ENCODE measurements at places on chromosomes 3 and 15.

- DNase-seq = no peak
Measured at GRCh38 chr15:92306663-92307062, 87.0 kb upstream of the ST8SIA2 start.

GRCh38 chr3:177811112-177811511, 613.8 kb upstream of the TBL1XR1 start:
- DNase-seq = no peak

DNA sequence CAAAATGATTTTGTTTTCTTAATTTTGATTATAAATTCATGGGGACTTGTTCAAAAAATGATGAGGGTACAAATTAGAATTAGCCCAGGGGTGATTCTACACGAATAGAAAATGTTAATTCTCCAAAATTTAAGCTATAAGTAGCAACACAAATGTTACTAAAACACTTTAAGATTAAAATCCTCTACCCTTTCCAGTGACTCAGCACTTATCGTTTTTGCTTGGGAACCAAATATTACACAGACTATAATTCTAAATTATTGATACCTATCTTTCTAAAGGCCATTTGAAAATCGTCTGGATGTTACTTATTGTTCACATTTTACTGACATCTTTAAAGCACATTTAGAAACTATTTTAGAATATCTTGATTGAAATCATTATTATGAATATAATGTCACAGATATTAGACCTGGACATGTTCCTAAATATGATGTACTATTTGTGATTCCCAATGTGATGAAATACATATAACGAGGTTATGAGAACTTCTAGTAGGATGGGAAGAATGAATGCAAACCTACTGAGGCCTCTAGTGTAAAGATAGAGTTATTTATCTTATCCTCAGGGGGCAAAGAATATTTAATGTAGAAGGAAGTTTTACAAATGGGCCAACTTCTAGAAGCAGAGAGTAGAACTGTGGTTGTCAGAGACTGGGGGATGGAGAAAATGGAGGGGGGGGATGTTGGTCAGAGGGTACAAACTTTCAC, 132.0 kb upstream of the TP63 start:
- no peak for DNase-seq

DNA sequence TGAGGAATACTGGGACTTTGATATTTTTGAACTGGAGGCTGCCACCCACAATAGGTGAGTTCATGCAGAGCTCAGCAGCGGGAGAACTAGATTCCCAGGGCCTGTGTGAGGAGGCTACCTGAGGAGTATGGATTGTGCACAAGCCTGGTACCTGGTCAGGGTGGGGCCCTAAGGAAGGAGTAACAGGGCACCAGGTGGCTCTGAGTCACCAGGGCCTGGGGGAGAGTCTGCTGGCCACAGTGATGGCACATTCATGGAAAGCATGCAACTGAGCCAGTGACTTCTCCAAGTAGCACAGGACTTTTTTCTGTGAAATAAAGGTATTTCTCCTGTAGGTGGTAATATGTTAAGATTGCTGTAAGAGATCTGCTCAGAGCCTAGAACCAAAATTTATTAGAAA, 134.4 kb downstream of the PDE8A start:
- DNase-seq = no peak

DNA sequence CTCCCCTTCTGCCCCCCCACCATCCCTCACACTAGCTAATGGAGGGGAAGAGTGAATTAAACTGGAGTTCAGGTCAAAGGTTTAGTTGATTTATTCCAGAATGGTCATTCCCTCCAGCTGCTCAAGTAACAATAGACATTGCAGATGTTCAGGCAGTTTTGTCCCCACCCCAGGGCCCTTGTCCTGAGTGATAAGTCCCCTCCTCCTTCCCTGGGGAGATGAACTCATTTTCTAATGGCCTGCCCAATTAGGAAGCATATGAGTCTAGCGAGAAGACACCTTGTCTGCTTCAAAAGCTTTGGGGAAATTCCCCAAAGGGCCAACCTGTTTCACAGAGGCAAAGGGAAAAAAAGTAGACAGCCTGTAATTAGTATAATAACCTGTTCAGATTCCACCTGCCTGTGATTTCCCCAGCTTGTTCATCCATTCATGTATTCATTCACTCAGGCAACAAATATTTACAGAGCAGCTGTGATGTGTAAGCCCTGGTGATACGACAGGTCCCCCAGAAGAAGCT, 165.3 kb downstream of the SHQ1 start:
- DNase-seq = no peak

- no peak for DNase-seq
Measured at GRCh38 chr15:88322461-88322860, 65.9 kb upstream of the NTRK3 start.

- no peak for DNase-seq
Measured at GRCh38 chr3:147311716-147312115, 94.6 kb downstream of the ZIC4 start.

DNA sequence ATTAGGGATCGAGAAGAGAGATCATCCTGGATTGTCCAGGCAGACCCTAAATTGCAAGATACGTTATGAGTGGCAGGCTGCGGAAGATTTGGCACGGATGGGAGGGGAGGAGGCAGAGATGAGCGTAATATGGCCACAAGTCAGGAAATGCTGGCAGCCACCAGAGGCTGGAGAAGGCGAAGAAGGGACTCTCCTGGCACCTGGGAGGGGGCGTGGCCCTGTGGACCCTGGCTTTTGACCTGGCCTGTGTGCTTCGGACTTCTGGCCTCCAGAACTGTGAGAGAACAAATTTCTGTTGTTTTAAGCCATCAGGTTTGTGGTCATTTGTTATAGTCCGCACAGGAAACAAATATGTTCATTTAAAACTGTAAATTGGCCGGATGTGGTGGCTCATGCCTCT, 31.9 kb upstream of the IGF1R start:
- DNase-seq = peak; percentile 36

DNA sequence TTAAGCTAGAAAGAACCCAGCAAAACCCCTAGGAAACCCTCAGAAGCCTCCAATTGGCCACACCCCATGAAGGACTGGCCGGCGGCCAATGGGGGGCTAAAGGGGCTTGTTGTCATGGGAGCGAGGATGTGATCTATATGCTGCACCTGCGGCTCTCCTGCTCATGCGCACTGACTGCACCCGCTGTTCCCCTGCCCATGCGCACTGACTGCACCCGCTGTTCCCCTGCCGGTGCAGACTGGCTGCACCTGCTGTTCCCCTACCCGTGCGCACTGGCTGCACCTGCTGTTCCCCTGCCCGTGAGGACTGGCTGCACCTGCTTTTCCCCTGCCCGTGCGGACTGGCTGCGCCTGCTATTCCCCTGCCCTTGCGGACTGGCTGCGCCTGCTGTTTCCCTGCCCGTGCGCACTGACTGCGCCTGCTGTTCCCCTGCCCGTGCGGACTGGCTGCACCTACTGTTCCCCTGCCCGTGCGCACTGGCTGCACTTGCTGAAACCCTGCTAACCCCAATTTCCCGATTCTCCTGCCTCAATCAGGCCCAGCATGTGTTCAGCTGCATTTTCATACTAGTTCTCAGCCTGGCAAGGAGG, 16.8 kb upstream of the MCCC1 start:
- no peak for DNase-seq

GRCh38 chr3:180611006-180611405, 9.0 kb downstream of the TTC14 start:
- DNase-seq = no peak

DNA sequence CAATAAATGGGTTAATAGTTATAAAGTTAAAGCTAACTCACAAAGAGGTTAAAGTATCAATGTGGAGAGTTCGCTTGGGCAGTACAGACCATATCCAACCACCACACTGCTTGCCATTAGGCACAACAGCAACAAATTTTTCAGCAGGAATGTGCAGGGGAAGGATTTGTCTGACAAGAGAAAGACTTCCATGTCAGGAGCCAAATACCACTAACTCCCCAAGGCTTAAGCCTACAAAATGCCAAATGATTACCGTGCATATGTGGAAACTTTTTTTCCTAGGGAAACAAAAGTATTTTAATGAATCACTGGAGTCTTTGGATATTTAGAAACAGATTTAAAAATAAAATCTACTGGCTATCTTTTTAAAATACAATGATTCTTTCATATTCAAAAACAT, 8.1 kb downstream of the VGLL3 start:
- no peak for DNase-seq

- DNase-seq = no peak
Measured at GRCh38 chr15:75214293-75215096, 12.8 kb downstream of the C15orf39 start.

DNA sequence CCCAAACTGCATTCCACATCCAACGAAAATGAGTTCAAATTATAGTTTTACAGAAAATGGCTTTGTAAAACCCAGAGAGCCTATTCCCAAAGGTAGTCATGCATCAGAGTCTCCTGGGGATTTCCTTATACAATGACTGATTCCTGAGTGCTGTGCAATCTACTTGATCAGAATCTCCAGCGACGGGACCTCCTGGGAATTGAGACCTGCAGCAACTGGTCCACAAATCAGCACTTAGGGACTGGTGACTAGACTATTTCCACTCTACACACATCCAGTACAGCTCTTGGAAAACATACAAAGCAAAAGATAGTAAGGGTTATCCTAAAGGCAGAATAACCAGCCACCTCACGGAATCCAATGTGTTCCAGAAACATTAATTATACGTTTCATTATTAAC, 871.0 kb upstream of the CFAP20DC start:
- no peak for DNase-seq

DNA sequence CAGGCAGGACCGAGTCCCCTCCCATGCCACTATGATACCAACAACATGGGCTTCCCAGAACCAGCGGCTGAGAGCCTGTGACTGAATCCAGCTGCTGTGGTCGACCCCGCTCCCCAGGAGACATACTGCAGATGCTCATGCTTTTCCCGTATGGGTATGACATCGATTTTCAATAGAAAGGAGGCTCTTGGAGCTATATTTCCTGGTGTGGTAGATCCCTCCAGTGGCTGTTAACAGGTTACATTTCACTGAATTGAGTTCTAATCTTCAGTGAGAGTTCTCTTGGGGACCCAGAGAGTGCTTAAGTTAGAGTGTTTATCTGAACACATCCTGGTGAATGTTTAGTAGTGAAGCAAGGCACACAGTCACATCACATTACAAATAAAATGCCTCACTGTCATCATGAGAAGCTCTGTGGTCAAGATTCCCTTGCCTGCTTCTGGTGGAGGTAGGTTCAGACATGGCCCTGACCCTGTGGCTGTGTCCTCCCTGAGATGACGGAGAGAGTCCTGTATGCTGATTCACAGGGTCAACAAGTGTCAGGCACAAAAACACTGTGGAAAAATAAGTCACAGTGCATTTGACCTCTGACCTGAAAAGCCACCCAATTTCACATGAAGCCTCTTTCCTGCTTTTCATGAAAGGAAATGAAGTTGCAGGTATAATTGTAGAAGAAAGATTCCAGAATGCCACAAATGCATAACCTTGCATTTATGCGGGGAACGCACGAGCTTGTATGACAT, 110.9 kb downstream of the GABRG3 start:
- no peak for DNase-seq

DNA sequence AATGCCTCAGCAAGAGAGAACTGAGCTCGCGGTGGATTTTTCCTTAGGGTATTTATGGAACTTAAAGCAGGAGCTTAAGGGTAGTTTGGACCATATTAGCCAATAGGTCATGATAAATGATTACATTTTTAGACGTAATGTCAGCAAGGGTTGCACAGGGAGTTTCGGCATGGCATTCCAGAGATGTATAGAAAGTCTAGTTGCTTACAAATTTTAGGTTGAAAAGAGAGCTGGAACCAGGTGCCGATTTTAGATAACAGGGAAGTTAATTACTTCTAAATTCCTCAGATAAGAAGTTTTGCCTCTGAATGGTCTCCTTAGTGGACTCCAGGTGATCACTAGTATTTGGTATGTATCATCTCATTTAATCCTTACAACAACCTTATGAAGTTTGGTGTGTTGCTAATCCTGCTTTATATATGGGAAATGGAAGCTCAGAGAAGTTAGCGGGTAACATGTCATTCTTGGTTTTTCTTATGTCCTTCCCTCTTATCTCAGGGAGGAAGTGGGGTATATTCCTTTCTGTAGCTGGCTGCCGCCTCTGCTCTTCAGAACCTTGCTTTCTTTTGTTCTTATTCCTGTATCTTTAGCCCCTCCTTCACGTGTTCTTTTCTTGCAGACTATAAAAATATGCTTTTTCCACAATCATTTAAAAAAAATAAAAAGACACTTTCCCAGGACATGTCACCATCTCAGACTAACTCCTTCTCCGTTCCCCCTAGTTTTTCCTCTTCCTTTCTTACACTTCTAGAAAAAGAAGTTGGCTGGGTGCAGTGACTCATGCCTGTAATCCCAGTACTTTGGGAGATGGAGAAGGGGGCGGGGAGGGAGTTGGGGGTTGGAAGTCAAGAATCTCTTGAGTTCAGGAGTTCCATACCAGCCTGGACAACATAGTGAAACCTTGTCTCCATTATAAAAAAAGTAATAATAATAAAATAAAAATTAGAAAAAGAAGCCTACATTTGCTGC, 25.7 kb downstream of the IQGAP1 start:
- DNase-seq = no peak

DNA sequence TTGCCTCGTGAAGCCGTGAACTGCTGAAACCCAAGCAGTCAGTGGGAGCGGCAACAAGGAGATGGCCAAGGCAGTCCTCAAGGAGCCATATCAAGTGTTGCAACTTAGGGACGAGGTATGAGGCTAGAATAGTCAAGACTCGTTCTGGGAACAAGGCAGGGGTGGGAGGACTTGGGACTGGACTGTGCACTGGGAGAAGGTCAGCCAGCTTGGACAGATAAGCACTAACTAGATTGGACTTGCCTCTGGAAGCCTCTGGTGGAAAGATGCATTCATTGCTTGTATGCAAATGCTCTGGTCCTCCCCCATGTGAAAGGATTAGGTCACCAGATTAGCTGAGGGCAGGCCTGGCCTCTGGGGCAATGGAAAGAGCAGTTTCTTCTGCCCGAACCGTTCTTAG, 123.3 kb upstream of the CTNNB1 start:
- DNase-seq = peak; percentile 86

- DNase-seq = no peak
Measured at GRCh38 chr3:117875887-117876286, 1158.8 kb downstream of the IGSF11 start.

DNA sequence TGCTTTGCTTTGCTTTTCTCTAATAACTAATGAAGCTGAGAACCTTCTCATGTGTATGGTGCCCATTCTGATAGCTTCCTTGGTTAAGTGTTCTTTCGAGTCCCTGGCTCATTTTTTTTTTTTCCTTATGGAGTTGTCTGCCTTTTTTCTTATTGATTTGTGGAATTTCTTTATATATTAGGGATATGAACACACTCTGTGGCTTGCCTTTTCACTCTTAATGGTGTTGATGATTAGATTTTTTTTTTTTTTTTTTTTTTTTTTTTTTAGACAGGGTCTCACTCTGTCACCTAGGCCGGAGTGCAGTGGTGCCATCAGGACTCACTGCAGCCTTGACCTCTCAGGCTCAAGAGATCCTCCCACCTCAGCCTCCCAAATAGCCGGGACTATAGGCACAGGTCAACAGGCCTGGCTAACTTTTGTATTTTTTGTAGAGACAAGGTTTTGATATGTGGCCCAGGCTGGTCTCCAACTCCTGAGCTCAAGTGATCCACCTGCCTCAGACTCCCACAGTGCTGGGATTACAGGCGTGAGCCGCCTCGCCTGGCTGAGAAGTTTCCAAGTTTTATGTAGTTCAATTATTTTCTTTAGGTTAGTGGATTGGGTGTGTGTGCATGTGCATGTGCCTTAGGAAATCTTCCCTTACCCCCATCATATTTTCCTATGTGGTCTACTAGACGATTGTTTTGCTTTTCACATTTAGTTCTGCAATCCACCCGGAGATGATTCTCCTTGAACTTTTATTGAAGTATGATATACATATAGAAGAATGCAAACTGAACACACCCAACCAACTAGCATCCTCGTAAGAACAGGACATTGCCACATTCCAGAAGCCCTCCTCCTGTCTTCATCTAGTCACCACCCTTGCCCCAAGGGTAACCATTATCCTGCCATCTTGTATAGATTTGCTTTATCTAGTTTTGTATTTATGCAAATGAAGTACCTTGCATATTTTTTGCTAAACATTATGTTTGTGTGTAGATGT, 1.7 kb upstream of the SNRPA1 start:
- no peak for DNase-seq
